ENCODE measurements at places on chromosomes 2 and 18. TPM values are rescaled to one million over a fixed set of nuclear protein-coding genes. Genes with fewer than 3 reads are reported as not detected.

Gene CEBPZOS
- 90.9 TPM for total RNA-seq

Gene COL4A3
- total RNA-seq = 7.2 TPM

GRCh38 chr2:99242151-99242550 is 13.3 kb downstream of the LYG2 start:
- DNase-seq = no peak

DNA sequence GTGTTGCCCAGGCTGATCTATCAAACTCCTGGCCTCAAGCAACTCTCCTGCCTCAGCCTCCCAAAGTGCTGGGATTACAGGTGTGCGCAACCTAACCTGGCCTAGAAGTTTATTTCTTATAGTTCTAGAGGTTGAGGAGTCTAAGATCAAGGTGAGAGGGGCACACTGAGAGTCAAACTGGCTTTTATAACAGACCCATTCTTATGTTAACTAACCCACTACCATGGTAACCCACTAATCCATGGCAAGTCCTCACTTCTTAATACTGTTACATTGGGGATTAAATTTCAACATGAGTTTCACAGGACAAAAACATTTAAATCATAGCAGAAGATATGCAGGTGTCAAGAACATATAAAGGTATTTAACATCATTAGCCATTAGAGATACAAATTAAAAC is 50.6 kb downstream of the MDH1 start:
- DNase-seq = no peak

DNA sequence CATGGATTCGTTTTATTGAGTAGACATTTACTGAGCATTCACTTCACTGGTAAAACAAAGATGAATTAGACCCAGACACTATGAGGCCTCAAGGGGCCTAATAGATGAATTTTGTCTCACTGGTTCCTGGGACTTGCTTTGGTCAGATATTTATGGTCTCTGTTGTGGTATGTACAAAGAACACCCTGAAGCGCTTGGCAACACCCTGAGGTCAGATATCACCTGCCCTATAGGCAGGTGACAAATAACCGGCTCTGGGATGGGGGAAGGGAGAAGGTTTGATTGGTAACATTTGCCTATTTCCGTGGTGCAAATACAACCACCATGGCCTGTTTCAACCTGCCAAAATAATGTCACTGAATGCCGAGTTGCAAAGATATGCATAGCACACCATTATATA is 105.6 kb upstream of the STON1 start:
- no peak for DNase-seq

DNA sequence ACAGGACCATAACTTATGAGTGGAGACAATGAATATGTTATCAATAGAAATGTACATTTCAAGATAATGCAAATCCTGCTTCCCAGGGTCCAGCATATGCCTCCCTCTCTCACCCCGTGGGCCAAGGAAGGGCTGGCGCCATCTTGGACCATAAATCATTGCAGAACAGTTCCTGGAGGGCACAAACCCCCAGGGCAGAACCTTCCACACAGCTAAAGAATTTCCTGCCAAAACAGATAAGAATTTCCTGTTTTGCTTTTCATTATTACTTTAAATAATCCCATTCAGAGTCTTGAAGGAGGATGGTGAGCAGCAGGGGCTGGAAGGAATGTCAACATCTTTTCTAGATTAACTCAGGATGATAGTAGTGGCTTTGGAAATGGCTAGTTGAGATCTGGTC is 53.7 kb downstream of the EHD3 start:
- DNase-seq = no peak

DNA sequence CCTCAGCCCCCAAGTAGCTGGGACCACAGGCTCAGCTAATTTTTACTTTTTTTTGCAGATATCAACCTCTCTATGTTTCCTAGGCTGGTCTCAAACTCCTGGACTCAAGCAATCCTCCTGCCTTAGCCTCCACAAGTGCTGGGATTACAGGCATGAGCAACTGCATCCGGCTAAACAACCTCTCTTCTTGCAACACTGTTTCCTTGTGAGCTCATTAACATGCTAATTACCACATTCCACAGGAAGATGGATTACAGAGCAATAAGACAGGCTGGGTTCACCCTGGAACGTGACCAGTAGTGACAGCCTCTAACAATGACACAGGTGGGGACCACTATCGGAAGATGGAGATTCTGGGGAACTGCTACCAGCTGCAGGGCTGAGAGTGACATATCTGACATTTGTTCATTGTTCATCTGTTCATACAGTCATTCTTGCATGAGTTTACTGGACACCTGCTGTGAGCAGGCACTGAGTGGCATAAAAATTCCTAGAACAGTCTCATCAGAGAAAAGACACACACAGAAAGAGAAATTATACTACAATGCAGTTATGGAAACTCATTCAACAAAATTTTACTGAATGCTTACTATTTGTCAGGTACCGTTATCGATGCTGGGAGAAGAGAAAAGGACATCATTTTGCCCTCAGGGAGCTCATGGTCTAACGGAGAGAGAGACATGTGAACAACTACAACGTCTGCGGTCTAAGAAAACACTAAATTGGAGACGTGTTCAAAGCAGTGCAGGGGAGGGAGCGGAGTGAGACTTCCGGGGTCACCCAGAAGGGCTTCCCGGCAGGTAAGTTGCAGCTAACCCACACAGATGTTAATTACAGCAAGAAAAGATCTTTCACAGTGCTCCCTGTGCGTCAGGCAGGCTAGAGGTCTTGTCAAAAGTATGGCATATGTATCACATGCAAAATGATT is 37.6 kb downstream of the PROC start:
- DNase-seq = no peak

- no peak for DNase-seq
These were observed 20.6 kb upstream of the EXOC6B start for GRCh38 chr2:72846171-72847095.

DNA sequence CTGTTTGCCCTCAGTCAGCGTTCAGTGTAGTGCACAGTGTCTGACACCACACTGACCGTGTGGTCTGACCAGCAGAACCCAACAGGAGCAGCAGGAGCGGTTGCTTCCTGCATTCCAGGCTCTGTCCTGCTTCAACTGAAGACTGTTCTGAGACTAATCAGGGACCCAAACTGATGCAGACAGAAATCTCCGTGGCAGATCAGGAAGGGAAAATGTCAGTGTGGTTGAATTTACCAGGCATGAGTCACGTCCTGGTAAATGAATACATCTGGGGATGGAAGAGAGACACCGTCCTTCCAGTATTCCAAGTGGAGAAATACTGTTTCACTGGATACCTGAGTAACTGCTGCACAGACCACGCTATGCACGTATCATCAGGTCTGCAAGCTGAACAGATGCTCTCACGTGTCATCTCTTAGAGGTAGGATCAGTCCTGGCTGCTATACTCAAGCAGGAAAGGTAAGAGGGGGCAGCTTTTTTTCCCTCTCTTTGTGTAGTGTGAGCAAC is 223.6 kb upstream of the EPAS1 start:
- DNase-seq = no peak

Measured in OCI-LY7 (cell line).